Muscle of leg (tissue), 16 donors: ENCODE measurements at places on chromosomes 6 and 20. TPM values are rescaled to one million over a fixed set of nuclear protein-coding genes. Genes with fewer than 3 reads are reported as not detected.

The SNRPB2 gene
- polyA plus RNA-seq: 73.5 TPM

The HCRTR2 gene
- not detected for polyA plus RNA-seq

The HLA-DPA1 gene
- 15.8 TPM for polyA plus RNA-seq

The TUBB1 gene
- polyA plus RNA-seq: 1.0 TPM

The PDYN gene
- polyA plus RNA-seq: not detected

The SNPH gene
- 5.6 TPM for polyA plus RNA-seq

The CLDN20 gene
- 0.27 TPM for polyA plus RNA-seq
